ENCODE measurements at places on chromosomes 1 and 21.

DNA sequence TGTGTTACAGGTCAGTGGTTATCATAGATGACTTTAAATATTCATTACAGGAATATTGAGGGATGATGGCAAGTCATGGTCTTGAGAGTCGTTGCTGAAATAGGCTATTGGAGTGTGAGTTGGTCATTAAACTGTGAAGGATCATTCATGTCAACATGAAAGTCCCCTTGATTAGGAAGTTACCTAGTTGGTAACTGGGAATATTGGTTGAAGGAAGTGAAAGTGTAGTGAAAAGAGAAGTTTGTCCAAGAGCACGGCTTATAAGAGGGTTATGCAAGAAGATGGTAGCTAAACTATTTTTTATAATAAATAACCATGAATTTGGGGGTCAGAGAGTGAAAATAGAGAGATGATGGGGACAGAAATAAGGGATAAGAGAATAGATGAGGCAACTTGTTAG, 16.9 kb downstream of the CRB1 start:
- DNase-seq, result no peak

DNA sequence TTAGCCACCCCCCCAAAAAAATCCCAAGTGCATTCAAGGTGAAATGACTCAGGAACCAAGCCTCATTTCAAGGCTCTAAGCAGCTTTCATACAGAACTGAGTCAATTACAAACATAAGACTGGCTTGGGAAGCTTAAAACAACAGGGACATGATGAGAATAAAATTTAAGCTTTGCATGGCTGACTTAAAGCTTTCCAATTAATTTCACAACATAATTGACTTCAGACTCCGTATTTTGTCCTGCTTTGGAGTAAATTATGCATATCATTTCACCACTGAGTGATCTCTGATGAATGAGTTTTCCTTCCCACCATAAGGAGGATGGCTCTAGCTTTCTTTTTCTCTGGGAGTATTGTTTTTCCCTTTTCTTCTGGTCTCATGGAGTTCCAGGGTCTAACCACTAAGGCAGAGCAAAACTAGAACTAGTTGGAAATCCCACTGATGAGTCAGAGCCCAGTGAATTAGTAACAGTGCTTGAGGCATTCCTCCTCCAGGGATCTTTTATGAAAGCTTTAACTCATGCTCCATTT, 72.8 kb downstream of the XCL2 start:
- DNase-seq, result peak; percentile 67

GRCh38 chr1:219938706-219939105, 10.3 kb upstream of the SLC30A10 start:
- DNase-seq, result peak; percentile 79

- no peak for DNase-seq
These were observed 91.7 kb downstream of the NAV1 start for GRCh38 chr1:201630582-201630981.

DNA sequence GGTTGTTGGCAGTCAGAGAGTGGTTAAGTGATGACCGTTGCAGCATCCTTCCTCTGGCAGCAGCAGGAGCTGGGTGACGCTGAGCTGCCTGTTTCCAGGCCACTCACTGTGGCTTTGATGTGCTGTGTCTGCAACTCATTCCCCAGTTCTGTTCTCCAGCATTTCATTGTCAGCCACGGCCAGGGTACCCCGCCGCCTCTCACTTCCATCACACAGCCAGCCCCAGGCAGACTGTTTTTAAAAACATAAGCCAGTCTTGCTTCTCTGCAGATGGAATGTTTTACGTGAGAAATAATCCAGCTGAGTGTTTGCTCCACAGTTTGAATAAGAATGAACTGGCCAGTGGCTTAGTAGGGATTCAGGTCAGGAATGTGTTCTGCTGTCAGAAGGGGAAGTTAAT, 21.5 kb upstream of the ST6GALNAC3 start:
- no peak for DNase-seq

All from RWPE1 (cell line).